ENCODE measurements at places on chromosomes 3 and 15. TPM values are rescaled to one million over a fixed set of nuclear protein-coding genes. Genes with fewer than 3 reads are reported as not detected.

DNA sequence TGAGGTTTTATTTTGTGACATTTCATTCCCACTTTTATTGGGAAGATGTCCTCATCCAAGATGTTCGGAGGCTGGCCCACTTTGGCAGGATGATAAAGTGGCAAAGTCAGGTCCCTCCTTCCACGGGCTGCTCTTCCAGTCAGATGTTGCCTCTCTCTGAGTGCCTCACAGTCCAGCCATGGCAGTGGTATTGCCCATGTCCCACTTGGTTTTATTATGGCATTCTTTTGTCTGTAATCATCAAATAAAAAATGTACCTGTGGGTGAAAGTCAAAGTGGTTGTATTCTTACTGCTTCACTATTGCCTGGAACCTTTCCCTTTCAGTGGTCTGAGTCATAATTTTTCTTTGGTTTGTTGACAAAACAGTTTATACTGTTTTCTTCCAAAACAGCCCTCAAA lies 20.2 kb downstream of the ARNT2 start:
- DNase-seq = no peak

The LTF gene
- 0.51 TPM for total RNA-seq

The ANKRD34C gene
- total RNA-seq = not detected

GRCh38 chr3:118963711-118964110 lies 70.9 kb downstream of the IGSF11 start:
- no peak for DNase-seq

- peak; percentile 61 for DNase-seq
These were observed 8.3 kb upstream of the PLCH1 start for GRCh38 chr3:155753038-155753639.

- peak; percentile 33 for DNase-seq
These were observed 12.4 kb downstream of the EFCC1 start for GRCh38 chr3:129013491-129013891.
